ENCODE measurements at places on chromosomes 7 and 10.

DNA sequence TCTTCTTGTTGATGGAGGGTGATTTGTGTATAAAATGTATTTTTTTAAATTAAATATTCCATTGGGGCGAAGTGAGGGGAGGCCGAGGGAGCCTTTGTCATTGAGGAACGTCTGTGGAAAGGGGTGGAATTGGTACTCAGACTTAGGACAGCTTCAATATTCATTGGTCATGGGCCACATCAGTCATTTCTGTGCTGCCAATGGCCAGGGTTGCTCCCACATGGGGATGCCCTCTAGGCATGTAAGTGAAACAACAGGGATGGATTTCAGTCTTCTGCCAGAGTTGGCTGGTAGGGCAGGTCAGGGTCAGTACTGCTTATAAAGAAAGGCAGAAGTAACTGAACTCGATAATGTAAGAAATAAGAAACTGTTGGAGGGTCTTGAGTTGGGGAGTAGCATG is 47.2 kb downstream of the NEURL1 start:
- DNase-seq: no peak

- DNase-seq: no peak
Observed at GRCh38 chr10:131024259-131025131, 287.0 kb downstream of the TCERG1L start.

DNA sequence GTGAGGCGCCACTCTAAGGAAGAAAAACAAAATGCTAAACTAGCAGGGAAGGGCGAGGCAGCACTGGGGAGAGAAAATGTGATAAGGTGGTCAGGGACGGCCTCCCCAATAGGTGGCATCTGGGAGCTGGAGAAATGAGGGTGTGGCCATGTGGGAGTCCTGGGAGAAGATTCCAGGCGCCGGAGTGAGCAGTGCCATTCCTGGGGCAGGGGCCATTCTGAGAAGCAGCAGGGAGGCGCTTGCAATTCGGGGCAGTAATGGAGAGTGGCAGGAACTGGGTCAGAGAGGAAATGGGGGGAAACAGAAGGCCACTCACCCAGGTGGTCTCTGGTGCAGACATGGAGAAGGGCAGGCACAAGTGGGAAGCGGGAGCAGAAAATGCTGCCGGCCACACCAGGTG is 61.8 kb upstream of the LRRC18 start:
- DNase-seq: no peak

- no peak for DNase-seq
Observed at GRCh38 chr10:62396864-62397263, 22.7 kb downstream of the ZNF365 start.

DNA sequence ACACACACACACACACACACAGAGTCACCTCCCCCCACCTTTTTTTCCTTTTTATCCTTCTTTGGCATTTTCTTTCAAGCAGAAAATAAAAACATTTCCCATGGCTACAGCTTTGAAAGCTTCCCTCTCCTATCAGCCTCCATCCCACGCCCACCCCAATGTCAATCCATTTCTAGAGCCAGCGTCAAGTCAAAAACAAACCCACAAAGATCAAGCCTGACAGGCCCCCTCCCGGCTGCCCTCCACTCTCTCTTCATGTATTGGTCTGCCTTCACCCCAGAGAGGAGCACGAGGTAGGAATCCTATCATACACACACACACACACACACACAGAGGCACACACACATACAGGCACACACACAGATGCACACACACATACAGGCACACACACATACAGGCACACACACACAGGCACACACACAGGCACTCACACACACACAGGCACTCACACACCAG is 8.0 kb upstream of the TNRC18 start:
- no peak for DNase-seq

Measured in stimulated activated CD4-positive, alpha-beta T cell treated with anti-CD3 and anti-CD28 coated beads, Interleukin-12 subunit alpha, Interleukin-12 subunit beta, amount 100 ng/mL, for 48 hours (primary cell).